Amygdala (tissue), 56 donors: ENCODE measurements at places on chromosomes 6 and 20.

DNA sequence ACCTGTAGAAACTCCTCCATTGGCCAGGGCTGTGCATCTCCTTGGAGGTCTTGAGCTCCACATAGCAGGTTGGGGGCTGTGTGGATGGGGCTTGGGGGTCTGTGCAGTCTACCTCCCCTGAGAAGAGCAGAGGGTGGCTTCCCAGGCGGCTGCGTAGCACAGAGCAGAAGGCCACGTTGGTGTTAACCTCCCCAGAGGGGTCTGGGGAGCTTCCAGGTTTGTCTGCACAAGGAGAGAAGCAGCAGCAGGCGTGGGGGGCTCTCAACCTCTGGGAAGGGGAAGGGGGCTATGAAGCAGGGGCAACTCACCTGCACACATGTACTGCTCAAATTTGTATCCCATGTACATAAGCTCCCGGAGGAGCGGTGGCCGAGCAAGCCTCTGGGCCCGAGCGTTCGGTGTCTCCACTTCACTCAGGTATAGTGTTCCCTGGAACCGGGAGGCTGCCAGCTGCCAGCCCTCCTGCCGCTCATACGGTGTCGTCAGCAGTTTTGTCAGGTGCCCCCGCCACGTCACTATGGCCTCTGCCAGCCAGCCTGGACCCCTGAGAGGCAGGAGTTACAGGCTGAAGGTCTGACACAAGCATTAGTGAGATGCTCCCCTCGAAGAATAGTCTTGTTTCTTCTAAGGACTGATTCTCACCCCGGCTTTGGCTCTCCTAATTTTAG is 1.2 kb downstream of the DXO start:
- DNase-seq, result no peak

- no peak for DNase-seq
Measured at GRCh38 chr20:13131688-13132087, 89.4 kb upstream of the ISM1 start.

- no peak for DNase-seq
Measured at GRCh38 chr6:168524571-168525001, 83.6 kb downstream of the SMOC2 start.

DNA sequence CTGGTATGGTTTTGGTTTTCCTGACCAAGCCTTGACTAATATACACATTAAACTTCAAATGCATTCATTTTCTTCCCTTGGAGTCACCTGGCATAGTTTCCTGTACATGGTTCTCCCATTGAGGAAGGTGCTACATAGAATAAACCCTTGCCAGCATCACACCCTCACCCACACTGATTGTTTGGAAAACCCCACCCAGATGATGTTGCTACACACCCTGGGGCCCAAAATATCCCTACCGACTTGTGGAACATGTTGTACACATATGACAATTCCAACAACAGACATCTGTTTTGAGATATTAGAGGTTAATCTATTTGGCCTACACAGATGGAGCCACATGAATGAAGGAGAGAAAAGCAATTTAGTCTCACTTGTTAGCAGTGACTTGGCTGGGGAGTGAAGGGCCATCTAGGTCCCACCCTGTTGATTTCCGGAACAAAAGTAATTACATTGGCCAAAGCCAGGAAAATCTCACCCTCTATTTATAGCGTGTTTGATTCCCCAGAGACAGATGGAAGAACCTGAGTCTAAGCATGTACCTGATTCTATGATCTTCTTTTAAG is 606.0 kb upstream of the BTBD3 start:
- DNase-seq, result no peak
